T47D (cell line): ENCODE measurements at places on chromosomes 6 and 20.

- no peak for DNase-seq
Observed at GRCh38 chr6:75430631-75431325, 62.8 kb downstream of the FILIP1 start.

- no peak for DNase-seq
Observed at GRCh38 chr6:168575346-168576098, 134.5 kb downstream of the SMOC2 start.

DNA sequence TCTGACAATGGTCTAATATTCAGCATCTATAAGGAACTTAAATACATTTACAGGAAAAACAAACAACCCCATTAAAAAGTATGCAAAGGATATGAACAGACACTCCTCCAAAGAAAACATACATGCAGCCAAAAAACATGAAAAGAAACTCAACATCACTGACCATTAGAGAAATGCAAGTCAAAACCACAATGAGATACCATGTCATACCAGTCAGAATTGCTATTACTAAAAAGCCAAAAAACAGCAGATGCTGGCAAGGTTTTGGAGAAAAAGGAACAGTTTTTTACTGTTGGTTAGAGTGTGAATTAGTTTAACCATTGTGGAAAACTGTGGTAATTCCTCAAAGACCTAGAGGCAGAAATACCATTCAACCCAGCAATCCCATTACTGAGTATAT lies 339.0 kb upstream of the ADGRB3 start:
- no peak for DNase-seq

GRCh38 chr6:431986-432385 lies 40.4 kb downstream of the IRF4 start:
- no peak for DNase-seq

GRCh38 chr20:12203399-12203798 lies 285.7 kb downstream of the BTBD3 start:
- DNase-seq: no peak

- DNase-seq: no peak
Observed at GRCh38 chr6:37557645-37558114, 58.0 kb upstream of the CCDC167 start.

DNA sequence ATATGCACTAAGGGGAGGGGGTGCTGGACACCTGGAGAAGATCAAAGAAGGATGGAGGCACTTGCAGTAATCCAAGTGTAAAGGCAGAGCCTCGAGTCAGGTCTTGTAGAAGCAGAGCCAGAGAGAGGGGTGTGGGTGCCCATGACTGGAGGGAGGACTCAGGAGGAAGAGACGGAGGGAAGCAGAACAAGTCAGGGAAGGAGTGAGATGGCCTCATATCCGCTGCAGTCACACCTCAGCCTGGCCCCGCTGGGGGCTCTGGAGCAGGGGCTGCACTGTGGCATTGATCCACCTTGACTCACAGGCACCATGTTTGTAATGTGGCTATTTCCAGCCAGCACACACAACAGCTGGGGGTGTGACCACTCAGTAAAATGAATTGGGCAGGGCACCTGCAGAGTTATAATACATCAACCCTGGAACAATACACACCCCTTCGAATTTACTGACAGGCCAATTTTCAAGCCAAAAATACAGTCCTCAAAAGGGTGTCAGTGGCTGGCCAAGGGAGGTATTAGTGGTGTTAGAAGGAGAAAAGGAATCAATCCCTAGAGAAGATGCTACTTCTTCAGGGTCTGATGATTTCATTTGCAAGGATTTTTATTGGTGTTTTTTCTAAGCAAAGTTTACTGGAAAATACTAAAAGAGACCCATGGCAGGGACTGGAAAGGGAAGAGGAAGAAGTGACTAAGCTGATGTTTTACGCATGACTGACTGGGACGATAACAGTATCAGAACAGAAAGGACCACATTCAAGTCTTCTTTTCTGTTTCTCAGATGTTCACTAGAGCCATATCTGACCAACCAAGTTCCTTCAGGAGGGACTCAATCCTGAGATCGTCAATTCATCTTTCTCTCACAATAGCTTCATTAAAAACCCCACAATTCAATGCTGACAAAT lies 18.9 kb upstream of the NXT1 start:
- DNase-seq: no peak

GRCh38 chr6:102950967-102951366 lies 1557.5 kb downstream of the GRIK2 start:
- DNase-seq: no peak

- DNase-seq: no peak
Observed at GRCh38 chr6:136826216-136826615, 3.8 kb downstream of the PEX7 start.

DNA sequence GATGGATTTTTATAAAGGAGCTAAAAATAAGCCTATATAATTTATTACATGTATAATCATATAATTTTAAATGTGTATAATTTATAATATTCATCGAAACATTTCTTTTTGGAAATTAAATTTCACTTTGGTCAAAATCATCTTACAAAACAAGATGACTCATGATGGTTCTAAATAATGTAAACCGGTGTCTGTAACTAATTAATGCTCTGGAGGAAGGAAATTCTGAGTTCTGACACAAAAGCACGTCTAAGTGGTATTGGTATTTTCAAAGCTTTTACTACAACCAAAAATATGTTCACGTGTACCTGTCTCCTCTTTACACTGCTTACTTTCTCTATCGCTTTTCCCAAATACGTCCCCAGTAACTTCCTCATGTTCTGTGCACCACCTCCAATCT lies 134.1 kb downstream of the MTHFD1L start:
- no peak for DNase-seq

DNA sequence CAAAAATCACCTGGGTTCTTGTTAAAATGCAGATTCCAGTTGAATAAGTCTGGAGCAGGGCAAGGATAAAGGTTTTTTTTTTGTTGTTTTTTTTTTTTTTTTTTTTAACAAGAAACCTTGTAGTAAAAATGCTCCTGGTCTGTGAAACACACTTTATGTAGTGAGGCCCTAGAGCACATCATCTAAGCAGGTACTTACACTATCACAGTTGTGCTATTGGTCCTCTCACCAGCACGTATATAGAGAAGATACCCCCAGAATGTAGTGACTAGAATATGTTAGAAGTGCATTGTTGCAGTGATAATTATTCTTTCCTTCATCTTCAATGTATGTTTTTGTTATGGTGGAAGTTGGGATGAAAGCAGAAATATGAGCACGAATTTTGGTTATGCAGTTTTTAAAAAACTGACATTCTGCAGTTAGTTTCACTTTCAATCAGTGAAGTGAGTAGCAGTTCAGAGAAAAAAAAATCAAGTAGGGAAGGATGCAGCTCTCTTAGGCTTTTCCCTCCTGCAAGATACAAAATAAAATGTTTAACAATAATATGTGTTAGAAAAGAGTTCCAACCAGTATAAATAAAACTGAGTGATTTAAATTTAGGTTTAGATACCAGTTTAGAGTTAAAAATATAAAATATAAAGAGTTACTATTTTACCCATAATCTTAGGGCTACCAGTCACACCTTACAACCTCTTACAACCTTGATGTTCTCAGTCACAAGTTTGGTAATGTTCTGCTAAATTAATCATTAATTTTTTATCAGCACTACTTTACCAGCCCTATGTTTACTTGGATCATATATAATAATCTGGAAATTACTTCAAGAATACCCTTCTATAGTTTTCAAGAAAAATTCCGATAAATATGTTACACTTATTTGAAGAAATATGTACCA lies 9.2 kb upstream of the DEFB113 start:
- no peak for DNase-seq

GRCh38 chr6:137892271-137892708 lies 25.2 kb downstream of the TNFAIP3 start:
- no peak for DNase-seq

- no peak for DNase-seq
Observed at GRCh38 chr6:34226066-34226465, 10.6 kb upstream of the HMGA1 start.
